ENCODE measurements at places on chromosomes 4 and X.

DNA sequence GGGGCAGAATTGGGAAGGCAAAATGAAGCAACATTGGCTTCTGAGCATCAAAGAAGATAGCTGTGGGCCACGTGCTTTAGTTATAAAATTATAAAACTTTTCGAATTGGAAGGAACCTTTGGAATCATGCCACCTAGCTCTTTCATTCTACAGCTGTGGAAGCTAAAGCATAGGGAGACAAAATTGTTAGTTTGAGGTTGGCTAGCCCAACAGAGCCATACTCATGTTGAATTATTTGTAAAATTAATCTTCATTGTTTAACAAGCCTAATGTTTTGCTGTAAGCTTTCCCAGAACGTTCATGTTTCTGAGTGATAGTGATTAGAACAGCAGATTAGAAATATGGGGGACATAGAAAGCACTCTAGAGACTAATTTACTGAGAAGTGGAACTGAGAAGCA is 35.9 kb downstream of the HHIP start:
- DNase-seq: no peak

DNA sequence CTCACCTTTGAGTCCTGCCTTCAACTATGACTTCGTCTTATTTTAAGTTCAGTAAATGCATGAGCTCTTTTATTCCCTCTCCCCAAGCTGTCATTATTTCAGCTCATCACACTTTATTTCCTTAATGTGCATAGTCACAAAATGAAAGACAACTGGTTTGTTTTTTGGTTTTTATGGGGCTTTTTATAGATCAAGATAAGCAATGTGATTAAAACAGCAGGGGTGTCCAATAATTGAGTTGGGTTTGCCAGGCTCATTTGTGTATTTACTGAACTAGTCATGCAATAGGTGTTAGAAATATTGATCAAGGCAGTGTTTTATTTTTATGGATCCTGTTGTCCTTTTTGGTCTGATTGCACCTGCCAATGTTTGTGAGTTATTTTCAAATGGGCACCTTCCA is 102.2 kb downstream of the FRMPD4 start:
- DNase-seq: no peak

DNA sequence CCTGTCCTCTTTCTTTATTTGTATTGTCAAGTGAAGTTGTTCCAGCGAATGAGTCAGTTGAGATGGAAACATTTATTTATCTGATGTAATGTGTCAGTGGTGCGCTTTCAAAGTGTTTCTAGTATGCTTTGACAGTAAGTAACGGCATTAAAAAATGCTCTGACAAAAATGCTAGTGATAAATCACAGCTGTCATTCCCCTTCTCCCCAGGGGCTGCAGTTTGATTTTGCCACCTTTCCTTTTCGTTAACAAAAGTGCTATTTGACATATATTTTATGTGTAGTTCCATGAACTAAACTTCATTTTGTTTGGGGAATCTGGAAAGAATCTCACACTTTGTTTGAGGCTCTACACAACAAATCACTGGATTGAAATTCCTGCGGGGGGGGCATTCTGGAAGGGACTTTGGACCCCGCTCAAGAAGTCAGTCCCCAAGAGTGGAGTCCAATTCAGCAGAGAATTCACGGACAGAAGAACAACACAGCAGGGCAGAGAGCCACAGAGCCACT is 7.6 kb upstream of the TBC1D19 start:
- DNase-seq: no peak

GRCh38 chr4:179130122-179130714 is 1688.0 kb upstream of the AGA start:
- DNase-seq: no peak

GRCh38 chr4:3302173-3302785 is 9.5 kb downstream of the RGS12 start:
- DNase-seq: peak; percentile 81

GRCh38 chr4:72546456-72546855 is 22.6 kb downstream of the ADAMTS3 start:
- no peak for DNase-seq

GRCh38 chrX:133588827-133589226 is 173.5 kb upstream of the GPC4 start:
- no peak for DNase-seq

DNA sequence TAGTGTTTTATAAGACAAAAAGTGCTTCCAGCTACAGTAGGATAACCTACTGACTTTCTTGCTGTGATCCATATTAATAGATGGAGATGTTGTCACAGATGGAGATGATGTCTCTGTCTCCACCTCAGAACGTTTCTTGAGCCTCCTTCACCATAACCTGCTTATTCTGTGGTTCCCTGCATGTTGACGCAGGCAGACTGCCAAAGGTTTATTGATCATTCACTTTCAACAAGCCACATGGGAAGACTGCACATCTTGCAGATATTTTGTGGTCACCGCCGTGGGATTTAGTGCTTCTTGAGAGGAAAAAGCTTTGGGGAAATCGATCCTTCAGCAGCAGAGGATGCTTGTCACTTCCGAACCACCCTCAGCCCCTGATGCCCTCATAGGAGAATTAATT is 943.0 kb upstream of the PRKX start:
- DNase-seq: no peak

- no peak for DNase-seq
These were observed 195.0 kb upstream of the LDB2 start for GRCh38 chr4:17093481-17093880.

DNA sequence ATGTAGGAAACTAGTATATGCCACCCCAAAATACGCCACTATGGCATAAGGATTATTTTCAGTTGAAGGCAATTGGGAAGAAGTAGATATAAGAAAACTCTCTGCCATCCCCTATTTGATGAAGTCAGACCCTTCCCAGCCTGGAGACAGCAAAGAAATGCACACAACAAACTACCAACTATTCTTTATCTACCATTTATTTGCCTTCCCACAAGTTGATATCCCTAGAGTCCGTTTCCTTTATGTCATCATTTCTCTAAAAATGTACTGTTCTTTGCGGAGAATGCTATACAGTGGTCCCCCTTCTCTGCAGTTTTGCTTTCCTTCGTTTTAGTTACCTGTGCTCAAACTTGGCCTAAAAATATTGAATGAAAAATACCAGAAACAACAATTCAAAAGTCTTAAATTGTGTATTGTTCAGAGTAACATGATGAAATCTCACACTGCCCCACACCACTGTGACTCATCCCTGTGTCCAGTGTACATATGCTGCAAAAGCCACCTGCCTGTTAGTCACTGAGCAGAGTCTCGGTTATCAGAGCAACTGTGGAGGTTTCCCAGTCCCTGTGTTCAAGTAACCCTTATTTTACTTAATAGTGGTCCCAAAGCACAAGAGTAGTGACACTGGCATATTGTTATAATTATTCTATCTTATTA is 152.3 kb downstream of the WDFY3 start:
- no peak for DNase-seq

GRCh38 chr4:22515145-22515887 is 550 bp downstream of the ADGRA3 start:
- no peak for DNase-seq

DNA sequence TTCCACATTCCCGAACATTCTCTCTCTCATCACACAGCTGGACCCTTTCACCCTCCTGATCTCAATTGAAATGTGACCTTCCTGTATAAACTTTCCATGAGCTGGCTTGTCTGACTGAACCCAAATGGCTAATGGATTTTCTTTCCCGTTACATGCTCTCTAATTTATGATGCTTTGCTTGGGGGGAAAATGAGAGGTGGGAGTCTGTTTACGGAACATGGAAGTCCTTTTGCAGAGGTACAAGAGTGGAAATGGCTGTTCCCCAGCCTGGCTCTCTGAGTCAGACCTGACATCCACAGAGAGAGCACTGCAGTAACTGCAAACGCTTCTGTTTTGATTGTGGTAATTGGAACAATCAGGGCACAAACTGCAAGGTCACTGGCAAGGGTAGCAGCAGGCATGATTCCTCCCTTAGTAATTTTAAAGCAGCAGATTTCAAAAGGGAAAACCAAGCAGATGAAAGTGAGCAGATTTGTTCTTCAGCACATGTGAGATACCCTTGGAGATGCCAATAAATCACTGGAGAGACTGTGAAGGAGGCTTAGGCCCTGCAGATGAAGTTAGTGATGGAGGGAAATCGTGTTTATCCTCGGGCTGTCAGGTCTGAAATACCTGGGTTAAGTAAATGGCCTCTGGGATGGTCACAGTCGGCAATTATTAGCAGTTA is 83.9 kb downstream of the SNCA start:
- no peak for DNase-seq

DNA sequence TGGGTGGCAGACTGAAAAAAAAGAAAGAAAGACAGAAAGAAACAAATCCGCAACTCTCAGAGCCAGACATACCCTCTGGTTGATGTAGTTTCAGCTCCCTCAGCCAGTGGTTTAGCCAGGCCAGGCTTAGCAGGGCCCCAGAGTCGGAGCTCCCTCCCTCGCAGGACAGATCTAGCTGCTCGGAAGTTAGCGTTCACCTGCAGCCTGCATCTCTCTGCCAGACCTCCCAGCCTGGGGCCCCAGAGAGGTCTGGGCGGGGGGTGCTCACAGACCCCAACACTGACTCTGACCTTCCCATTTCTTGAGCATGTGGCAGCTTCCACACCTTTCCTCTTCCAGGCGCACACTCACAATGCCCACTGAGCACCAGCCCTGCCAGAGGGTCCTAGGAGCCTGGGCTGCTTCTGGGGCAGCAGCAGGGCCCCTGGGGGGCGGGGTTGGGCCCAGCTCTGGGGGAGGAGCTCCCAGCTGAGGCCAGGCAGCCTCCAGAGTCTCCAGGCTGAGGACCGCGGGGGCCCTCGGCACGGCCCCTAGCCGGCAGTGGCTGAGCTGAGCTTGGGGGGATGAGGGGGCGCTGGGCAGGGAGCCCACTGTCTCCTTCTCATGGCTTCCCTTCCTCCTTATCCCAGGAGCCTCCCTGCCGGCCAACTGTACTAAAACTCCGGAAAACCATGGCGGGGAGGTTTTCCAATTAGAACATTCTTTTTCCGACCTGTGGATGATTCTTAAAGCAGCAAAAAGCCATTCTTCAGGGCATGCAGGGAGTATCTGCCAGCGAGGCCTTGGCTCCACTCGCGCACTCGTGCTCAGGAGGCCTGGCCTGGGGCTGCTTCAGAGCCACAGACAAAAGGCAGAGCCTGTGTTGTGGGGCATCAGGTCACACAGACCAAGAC is 4.6 kb upstream of the ZNF185 start:
- DNase-seq: no peak

All from CD4-positive, alpha-beta T cell treated with Interferon alpha-2 for 1 hour (primary cell).